Natural killer cell (primary cell): ENCODE measurements at places on chromosomes 6 and 20. TPM values are rescaled to one million over a fixed set of nuclear protein-coding genes. Genes with fewer than 3 reads are reported as not detected.

- H3K27ac ChIP-seq: no peak overlapping the region
- H3K4me3 ChIP-seq: no peak overlapping the region
- H3K36me3 ChIP-seq: no peaks in the 10 kb centered on the region
- DNase-seq: no peak
- H3K4me1 ChIP-seq: peaks cover 10% of the 10 kb centered on the region
Measured at GRCh38 chr6:143063631-143064030, 2.9 kb downstream of the AIG1 start.

DNA sequence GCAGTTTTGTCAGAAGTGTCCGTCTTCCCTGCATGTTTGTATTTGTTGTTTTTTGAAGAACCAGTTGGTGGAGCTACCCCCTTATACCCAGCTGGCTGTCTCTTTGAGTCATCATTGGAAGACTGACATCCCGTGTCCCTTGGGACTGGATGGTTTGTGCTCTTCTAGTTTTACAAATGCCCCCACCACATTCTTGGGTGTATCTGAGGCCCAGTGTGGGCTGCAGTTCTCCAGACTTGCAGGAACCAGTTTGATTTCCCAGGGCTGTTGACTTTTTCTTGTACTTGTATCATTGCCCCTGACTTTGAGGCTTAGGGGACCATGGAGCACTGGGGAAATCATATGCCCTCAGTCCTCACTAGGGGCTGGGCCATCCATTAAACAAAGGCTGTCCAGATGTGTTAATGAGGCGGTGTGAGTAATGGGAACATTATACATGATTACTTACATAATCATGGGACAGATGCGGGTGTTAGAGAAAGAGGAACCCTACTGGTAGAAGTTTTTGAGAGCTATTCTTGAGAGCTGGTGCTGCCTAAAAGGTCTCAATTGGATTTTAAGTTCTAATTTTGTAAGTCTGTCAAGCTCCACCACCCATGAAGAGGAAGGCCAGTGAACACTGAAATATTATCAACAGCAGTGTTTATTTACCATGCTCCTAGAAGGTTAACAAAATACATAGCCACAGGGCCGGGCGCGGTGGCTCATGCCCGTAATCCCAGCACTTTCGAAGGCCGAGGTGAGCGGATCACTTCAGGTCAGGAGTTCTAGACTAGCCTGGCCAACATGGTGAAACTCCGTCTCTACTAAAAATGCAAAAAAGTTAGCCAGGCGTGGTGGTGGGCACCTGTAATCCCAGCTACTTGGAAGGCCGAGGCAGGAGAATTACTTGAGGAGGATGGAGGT, 8.5 kb downstream of the JARID2 start:
- H3K27me3 ChIP-seq: no peaks in the 10 kb centered on the region
- no peak for DNase-seq
- H3K36me3 ChIP-seq: no peaks in the 10 kb centered on the region

GRCh38 chr6:144352331-144352730, 67.2 kb downstream of the UTRN start:
- peak; percentile 22 for DNase-seq
- no peak overlapping the region for H3K4me3 ChIP-seq
- peaks cover 77% of the 10 kb centered on the region for H3K4me1 ChIP-seq
- H3K36me3 ChIP-seq: no peaks in the 10 kb centered on the region
- H3K27ac ChIP-seq: peak overlapping the region; percentile 87

SRSF6 gene
- total RNA-seq: 184 TPM

DNA sequence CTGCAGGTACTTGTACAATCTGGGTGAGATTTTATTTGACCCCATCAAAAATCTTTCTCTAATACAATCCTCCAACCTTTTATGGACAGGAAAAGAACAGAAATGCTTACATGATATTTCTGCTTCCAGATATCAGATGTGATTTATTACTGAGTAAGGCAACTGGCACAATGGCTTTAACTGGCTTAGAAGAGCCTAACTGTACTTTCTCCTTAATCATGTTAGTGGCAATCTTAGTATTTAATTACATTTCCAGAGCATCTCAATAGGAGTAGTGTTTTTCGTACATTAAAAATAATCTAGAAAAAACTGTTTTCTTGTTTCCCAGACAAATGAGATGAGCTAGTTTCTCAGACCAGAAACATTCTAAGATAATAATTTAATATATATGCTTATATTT, 251.6 kb downstream of the KCNQ5 start:
- H3K4me3 ChIP-seq: no peak overlapping the region
- H3K36me3 ChIP-seq: no peaks in the 10 kb centered on the region

DNA sequence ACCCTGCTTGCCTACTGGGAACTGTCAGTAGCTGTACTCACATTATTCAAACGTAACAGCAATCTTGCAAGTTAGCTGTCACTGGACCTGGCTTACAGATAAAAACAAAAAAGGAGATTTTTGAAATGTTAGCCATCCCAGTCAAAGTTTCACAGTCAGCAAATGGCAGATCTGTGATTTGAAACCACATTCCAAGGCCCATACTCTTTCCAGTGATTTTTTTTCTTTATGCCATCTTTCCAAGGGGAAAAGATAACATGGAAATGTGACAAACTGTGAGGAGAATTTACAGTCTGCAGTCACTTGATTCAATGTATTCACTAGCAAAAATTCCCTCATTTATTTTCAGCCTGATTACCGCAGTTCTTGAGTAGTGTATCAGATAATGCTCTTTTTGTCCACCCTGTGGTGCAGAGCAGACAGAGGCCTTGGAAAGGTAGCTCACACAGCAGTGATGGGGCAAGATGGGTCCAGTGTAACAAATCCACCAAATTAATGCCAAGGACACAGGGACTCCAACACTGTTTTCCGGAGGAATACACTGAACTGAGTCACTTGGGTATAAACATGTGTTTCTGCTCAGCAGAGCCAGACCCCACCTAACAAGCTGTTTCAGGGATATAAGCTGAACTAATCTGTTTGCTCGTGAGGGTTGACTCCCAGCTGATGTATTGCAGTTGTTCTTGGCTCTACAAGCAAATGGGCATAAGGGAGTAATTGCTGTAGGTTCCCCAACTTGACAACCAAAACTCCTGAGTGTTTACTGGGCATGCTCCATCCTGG, 49.9 kb upstream of the ADGRF1 start:
- DNase-seq: no peak
- no peak overlapping the region for H3K4me3 ChIP-seq
- no peak overlapping the region for H3K27ac ChIP-seq

GRCh38 chr20:20752712-20753111, 40.3 kb upstream of the RALGAPA2 start:
- H3K4me3 ChIP-seq: no peak overlapping the region
- peaks cover 3% of the 10 kb centered on the region for H3K4me1 ChIP-seq
- no peaks in the 10 kb centered on the region for H3K27me3 ChIP-seq
- no peak overlapping the region for H3K27ac ChIP-seq

GRCh38 chr6:44456070-44456965, 68.8 kb downstream of the CDC5L start:
- H3K4me1 ChIP-seq: no peaks in the 10 kb centered on the region
- no peak overlapping the region for H3K4me3 ChIP-seq
- peaks cover 9% of the 10 kb centered on the region for H3K36me3 ChIP-seq
- peak; percentile 68 for DNase-seq
- H3K27ac ChIP-seq: no peak overlapping the region
- no peaks in the 10 kb centered on the region for H3K27me3 ChIP-seq

FHL5 gene
- not detected for total RNA-seq

DNA sequence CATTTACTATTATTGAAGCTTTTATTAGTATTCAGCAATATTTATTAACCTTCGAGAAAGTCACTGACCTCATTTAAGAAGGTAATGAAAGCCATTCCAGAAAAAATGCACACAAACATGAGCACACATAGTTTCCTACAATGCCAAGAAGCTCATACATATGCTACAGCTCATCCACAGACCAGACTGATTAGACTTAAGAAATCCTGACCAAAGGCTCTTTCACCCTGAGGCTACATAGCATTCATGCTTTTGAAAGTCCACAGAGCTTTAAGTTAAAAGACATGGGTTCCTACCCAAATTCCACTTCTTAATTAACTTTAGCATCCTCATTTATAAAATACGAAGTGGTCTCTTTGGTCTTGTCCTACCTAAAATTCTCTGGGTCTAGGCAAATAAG, 430.4 kb downstream of the TBC1D32 start:
- no peak overlapping the region for H3K4me3 ChIP-seq
- H3K4me1 ChIP-seq: no peaks in the 10 kb centered on the region
- no peaks in the 10 kb centered on the region for H3K36me3 ChIP-seq

GRCh38 chr6:121383478-121383877, 49.2 kb upstream of the TBC1D32 start:
- no peaks in the 10 kb centered on the region for H3K4me1 ChIP-seq
- H3K4me3 ChIP-seq: no peak overlapping the region
- no peaks in the 10 kb centered on the region for H3K27me3 ChIP-seq
- no peaks in the 10 kb centered on the region for H3K36me3 ChIP-seq
- no peak for DNase-seq

DNA sequence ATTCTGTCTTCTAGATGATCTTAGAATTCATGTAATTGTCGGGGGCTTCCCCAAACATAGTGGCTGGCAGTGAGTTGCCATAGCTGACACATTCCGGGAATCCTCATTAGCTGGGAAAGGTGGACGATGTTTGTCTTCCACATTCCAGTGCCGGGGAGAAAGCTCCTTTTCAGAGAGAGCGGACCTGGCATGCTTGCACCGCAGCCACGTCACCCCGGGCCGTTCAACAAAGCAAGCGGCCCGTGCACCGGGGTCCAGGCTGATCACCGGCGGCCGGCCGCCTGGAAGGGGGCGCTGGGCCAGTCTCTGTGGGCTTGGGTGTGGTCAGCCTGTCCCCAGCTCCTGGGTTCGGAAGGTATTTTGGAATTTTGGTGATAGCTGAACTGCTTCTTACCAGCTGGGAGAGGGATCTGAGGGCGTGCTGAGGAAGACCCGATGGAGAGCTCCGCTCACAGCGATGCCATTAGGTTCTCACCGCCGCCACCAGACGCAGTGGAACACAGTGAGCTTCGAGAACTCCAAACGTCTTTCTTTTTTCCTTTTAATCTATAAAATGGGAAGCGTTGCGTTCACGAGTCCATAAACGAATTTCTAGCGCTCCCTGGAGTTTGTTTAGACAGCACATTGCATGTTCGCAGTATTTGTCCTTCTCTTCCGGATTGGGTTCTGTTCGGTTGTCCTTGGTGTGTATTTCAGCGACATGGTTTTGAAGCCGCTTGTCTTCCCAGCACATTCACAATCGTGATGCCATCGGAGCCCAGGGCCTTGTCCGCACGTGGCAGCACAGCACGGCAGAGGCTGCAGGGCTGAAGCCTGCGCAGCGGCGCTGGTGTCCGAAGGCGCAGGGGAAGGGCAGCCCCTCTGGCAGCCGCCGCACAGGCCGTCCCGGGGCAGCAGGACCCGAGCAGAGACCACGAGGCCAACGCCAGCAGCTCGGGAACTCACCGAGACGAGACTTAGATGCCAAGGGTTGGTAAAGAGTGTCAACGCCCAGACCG, 557.6 kb downstream of the QKI start:
- H3K4me3 ChIP-seq: no peak overlapping the region
- no peaks in the 10 kb centered on the region for H3K4me1 ChIP-seq
- DNase-seq: no peak
- H3K36me3 ChIP-seq: no peaks in the 10 kb centered on the region

- H3K27me3 ChIP-seq: no peaks in the 10 kb centered on the region
- H3K4me1 ChIP-seq: no peaks in the 10 kb centered on the region
- H3K27ac ChIP-seq: no peak overlapping the region
- no peak overlapping the region for H3K4me3 ChIP-seq
Measured at GRCh38 chr6:44503471-44503870, 116.0 kb downstream of the CDC5L start.

DNA sequence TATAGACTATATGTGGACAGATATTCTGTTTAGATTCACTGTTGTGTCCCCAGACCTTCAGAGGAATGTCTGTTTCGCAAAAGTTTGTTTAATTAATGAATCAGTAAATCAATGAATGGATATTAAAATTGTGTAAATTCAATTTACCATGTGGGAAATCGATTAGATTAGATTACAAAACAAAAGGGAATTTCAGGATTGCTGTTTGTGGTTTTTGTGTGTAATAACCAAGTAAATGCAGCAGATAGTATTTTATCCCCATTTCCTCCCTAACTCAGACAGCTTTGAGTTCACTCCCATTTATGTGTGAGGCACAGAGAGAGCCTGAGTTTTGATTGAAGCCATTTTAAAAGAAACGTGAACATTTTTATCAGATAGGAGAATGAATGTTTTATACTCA, 214.8 kb downstream of the ADGB start:
- no peaks in the 10 kb centered on the region for H3K36me3 ChIP-seq
- H3K4me3 ChIP-seq: no peak overlapping the region
- no peak overlapping the region for H3K27ac ChIP-seq

DNA sequence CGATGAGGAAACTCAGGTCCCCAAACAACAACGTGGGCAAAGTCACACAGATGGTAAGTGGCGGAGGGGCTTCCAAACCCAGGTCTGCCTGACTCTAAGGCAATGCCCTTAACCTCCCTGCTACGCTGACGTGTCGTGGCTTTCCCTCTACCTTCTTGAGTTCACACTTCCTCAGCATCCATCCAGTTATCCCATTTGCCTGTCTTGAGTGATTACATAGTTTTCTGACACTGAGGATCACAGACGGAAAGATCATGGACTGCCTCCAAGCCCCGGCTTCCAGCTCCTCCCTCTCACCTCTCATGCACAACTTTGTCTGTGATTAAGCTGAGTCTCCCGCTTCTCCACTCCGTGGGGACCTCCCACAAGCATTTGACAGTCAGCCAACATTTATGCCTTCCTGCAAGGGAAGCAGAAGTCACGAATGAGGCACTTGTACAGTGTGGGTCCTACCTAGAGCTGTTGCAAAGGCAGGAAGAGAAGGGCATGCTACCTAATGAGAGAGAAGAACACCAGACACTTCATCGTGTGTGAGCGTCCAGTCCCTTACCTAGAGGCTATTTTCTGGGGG, 33.8 kb downstream of the TBC1D7 start:
- H3K27ac ChIP-seq: no peak overlapping the region
- no peak overlapping the region for H3K4me3 ChIP-seq
- H3K4me1 ChIP-seq: no peaks in the 10 kb centered on the region

- no peak for DNase-seq
- H3K27me3 ChIP-seq: no peaks in the 10 kb centered on the region
- H3K36me3 ChIP-seq: peaks cover 13% of the 10 kb centered on the region
- H3K27ac ChIP-seq: no peak overlapping the region
- H3K4me1 ChIP-seq: peaks cover 15% of the 10 kb centered on the region
- no peak overlapping the region for H3K4me3 ChIP-seq
Measured at GRCh38 chr20:32490942-32491763, 94.0 kb downstream of the NOL4L start.

MYMX gene
- not detected for total RNA-seq

DNA sequence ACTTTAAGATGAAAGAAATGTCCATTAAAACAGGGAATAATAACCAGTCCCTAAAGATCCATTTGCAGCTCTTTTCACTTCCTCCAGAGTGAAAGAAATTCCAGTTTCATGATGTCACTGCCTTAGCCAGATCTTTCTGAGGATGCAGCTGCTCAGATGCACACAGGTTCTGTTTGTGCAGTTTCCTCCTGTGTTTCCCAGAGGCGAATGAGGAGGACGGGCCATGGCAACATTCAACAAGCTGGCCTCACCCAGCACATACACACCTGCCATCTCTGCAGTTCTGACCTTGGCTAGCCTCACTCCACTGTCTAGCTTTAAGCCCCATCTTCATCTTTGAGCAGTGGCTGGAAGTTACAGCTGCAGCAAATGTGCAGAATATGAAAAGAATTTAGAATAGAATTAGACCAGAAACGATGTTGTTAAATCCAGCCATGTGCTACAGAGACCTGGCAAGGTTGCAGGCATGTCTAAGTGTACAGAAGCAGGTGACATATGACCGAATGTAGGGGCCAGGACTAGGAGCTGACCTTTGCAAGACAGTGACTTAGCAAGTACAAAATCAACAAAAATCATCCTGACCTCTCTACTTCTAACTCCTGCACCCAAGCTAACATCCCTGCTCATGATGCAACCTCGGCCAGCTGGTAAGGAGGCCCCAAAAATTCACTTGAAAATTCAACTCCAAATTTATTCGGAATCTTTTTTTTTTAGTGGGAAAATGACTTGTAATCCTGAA, 35.0 kb downstream of the FAM50B start:
- H3K27me3 ChIP-seq: no peaks in the 10 kb centered on the region
- no peak overlapping the region for H3K4me3 ChIP-seq
- no peaks in the 10 kb centered on the region for H3K36me3 ChIP-seq
- DNase-seq: no peak
